T-helper 22 cell (primary cell): ENCODE measurements at places on chromosomes 3 and 15.

DNA sequence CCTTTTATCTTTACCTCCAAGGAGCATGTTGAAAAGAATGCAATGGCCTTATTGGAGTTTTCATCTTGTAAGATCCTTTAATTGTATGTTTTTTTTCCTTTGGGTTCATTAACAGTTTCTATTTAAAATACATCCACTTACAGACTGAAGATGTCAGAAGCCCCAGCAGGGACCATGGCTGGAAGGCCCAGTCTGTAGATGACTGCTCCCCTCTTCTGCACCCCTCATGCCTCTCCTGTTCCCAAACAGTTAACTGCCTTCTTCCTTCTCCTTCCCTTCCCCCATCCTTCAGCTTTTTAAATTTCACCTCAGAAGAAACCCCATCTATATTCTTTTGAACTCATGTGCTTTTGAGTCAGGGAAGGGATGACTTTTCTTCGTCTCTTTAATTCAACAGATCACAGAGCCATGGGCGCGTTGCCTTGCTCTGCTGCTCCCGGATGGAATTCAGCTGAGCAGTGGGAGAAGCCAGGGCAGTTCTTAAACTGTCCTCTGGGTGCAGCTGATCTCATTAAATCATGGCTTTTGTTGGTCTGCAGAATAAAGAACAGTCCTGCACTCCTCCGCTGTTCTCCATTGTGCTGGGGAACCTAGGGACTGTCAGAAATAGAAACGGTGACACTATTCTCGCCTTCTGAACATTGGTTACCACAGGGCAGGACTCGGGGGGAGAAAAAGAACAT lies 71.5 kb upstream of the EIF1B start:
- DNase-seq = no peak

DNA sequence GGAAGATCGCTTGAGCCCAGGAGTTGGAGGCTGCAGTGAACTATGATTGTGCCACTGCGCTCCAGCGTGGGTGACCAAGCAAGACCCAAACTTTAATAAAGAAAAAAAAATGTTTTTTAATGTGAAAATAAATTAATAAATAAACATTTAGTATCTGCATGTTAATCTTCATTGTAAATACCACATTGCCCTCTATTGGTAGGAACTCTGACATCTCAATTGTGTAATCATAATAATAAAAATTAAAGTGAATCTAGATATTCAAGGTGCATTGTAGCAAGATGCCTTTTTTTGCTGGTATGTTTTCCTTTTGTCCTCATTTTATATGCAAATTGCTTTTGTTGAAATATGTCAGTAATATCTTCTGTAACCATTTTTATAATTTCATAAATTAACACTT lies 95.0 kb upstream of the LIMD1 start:
- no peak for DNase-seq

DNA sequence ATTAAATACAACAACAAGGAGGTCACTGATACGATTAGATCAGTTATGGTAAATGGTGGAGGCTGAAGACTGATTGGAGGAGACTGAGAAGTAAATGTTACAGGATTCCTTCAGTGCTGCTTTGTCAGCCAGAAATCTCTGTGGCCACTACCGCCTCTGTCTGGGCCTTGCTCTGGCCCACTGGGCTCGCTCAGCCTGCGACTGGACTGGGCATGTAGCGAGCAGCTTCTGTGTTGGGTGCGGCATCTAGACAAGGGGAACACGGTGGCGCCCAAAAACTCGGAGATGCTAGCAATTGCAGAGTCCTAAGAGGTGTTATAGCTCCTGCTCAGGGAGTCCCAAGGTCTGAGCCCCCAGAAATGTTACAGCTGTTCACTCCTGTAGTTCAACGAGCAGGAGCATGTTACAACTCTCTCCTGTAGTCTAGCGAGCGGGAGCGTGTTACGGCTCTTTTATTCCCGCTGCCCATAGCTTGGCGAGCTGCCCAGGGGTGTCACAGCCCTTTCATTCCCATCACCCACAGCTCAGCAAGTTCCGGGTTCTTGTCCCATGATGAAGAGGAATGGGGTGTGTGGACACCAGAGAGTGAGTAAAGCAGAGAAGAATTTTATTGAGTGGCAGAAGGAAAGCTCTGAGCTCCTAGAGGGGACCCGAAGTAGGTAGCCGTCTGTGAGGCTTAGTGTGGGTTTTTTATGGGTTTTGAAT lies 24.7 kb downstream of the SLC15A2 start:
- no peak for DNase-seq

- no peak for DNase-seq
These were observed 559 bp upstream of the LRRN1 start for GRCh38 chr3:3798631-3799113.

DNA sequence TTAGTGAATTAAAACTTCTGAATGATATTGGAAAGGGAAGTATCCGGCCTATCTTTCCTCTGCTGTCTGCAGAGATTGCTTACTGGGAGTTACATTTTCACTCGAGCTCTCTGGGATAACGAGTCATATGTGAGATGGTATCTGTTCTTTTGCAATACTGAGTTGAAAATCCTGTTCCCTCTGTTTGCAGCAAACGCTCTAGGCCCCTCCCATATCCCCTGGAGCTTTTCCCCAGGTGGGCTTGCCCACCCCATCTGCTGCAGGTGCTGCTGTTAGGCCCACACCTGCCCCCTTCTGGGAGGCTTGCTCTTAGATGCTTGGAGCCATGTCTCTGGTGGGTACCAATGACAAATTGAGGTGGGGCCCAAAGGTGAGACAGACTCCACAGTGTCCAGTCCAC lies 42.7 kb upstream of the MTMR10 start:
- DNase-seq = no peak

- no peak for DNase-seq
These were observed 225.6 kb downstream of the NFKBIZ start for GRCh38 chr3:102074946-102075345.
